ENCODE measurements at places on chromosomes 1 and 21. TPM values are rescaled to one million over a fixed set of nuclear protein-coding genes. Genes with fewer than 3 reads are reported as not detected.

DNA sequence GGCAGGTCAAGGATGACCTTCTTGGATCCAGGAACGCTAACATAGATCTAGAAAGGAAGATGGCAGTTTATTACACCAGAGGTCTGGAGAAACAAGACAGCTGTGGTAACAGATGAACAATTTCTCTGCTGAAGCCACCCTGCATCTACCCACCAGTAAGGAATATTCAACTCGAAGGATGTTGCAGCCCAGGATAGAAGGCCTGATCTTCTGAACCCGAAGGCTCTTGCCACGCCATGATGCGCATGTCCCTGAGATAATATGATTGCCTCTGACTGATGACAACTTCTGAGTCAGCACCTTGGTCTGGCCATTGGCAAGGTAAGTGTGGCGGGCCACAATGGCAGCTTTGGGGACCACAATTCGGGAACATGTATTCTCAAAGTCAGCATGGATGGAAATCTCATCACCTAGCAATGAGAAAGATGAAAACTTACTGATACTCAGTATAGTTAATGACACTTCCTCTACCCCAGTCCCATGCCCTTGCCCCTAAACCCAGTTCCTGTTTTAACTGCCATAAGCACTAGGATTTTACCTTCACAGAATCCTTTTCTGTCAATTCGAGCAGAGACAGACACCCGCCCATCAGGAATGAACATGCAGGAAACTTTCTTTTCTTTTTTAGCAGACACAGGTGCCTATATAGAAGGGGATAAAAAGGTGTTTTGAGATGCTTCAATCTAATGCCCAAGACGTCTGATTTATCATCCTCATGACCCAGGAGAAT lies 1.8 kb downstream of the TXNIP start:
- DNase-seq: peak; percentile 74

- DNase-seq: no peak
Observed at GRCh38 chr1:24420547-24420946, 4.9 kb downstream of the NIPAL3 start.

- no peak for DNase-seq
Observed at GRCh38 chr21:25967901-25968438, 202.6 kb downstream of the APP start.

DNA sequence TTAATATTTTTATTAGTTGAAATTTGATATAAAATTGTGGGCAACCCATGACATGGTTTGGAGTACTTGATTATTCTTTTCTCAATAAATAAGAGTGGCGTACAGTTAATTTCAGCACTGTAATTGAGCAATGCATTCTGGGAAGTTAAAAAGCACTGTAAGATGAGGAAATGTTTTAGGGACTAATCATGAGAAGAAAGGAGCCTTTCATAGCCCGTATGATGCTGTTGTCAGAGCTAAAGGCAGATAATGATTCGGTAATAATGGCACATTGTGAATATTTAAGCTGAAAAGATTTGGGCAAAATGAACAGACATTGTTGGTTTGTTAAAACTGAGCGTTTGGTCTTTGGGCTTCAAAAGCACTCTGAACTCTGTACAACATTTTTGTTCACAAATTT lies 139.3 kb downstream of the NFIA start:
- no peak for DNase-seq

KDF1 gene
- total RNA-seq: not detected

FAM72B gene
- total RNA-seq: 36.2 TPM

- DNase-seq: peak; percentile 64
Observed at GRCh38 chr1:205458777-205459566, 3.1 kb upstream of the BLACAT1 start.

DNA sequence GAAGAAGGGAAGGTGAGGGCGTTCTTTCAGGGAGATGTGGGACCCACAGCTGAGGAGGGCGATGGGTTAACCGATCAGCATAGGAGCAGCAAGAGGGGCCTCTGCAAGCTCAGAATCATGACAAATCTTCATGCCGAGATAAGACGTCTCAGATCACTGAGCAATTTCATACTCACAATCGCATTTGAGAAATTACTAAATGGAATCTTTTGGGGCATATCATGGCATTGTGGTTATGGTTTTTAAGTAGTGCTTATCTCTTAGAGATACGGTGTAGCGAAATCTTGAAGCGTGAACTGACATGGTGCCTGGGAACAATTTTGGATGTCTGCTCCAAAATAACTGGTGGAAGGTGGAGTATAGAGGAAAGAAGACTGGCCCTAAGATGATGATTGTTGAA lies 6.2 kb downstream of the TNNT2 start:
- no peak for DNase-seq

- DNase-seq: no peak
Observed at GRCh38 chr1:43349594-43350306, 9.0 kb upstream of the CDC20 start.

HUNK gene
- total RNA-seq: 0.10 TPM

DNA sequence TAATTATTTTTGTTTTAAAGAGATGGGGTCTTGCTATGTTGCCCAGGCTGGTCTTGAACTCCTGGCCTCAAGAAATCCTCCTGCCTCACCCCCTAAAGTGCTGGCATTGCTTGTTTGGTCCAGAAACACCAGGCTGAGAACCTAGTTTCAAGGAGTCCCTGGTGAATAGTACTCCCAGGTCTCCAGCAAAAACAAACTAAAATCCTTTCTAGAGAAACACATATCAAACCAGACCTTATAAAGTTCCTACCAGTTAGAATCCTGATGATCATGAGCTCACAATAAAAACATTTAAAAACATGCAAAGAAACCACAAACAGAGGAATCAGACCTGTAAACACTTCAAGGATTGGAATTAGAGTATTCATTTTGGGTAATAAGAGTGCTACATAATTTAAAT lies 34.4 kb upstream of the PADI1 start:
- DNase-seq: no peak

GRCh38 chr1:165666152-165666825 lies 32.1 kb downstream of the ALDH9A1 start:
- DNase-seq: no peak

DNA sequence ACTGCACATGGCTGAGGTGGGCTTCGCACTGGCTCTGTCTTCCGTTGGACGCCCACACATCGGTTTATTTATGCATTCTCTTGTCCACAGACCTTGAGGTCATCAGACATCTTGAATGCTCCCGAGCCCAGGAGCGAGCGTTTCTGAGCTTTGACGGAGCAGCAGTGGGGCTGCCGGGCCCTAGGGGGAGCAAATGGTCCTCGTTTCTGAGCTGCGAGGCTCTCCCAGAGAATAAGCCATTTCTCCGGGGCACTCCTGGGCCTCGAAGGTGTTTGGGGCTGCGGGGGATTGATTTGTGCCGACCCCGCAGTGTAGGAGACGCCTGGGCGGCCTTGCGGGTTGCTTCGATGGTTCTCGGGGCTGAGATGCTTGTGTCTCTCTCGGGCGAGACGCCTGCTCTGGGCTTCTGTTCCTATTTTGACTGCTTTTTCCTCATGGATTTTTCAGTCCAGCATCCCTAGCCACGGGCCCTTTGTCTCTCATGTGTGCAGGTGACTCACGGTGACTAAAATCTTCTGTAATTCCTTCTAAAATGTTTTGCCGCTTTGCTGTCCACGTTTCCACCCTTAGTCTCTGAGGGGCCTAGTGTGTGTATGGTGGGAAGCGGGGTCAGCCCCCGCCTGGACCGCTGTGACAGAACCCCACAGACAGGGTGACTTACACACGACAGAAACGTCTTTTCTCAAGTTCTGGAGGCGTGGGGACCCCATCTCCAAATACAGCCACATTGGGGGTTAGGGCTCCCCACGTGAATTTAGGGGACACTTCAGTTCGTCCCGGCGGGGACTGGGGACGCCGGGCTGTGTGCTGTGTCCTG lies 62.1 kb downstream of the FAAP20 start:
- peak; percentile 40 for DNase-seq

PLA2G2D gene
- 0.07 TPM for total RNA-seq

- DNase-seq: no peak
Observed at GRCh38 chr1:73766786-73767348, 431.1 kb downstream of the LRRIQ3 start.

- no peak for DNase-seq
Observed at GRCh38 chr1:176058686-176059085, 148.4 kb downstream of the COP1 start.

DNA sequence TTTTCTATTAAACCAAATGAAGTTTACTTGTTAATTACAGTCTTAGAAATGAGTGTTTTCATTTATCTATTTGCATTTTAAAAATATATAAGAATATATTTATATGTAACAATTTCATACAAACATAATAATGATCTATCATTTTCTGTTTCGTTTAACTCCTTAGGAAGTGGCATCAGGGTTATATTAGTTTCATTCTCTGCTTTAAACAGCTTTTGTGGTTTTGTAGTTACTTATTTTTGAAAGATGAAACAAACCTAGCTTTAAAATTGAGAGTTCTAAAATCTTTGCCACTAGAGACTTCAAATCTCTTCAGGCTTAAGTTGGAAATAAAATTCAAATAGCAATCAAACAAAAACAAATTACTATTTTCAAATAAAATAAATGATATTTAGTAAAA lies 2110.6 kb downstream of the MRPL39 start:
- DNase-seq: no peak

DNA sequence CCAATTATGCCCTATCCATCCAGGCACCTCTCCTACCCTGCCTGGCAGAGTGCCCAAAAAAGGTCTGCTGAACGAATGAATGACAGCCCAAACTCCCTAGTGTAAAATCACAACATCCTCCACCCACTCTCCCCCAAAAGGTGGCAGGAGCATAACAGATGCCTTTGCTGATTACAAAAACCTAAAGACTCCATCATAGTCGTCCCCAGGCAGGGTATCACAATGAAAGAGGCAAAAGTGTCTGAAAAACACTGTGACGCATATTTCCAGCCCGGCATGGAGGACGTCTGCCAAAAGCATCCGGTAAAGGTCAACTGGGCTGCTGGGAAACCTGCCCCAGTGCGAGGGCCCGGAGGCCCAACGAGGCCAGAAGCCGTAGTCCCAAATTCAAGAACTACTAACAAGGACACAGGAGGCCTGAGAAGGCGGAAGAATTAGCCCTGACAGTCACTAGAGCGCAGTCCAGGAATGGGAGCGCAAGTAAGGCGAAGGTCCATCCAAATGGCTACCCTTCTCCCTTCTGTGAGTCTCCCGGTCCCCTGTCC lies 576 bp downstream of the SMIM12 start:
- peak; percentile 65 for DNase-seq

DNA sequence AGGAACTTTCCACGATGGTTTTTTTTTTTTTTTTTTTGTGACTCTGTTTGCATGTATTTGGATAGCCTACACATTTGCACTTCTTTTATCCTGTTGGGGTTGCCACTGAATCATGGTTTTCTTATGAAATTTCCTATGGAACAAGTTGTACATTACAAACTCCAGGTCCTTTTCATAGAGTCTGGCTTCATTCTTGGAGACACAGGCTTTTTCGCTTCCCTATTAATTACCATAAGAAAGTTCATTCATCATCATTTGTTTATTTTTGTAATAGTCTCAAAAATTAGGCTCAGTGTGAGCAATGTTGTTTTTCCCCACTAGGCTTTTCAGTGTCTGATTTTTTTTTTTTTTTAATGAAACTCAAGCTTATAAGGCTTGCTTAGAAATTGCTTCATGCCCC lies 179.4 kb downstream of the FMN2 start:
- no peak for DNase-seq

GRCh38 chr21:45594721-45595489 lies 48.6 kb upstream of the PCBP3 start:
- no peak for DNase-seq

DNA sequence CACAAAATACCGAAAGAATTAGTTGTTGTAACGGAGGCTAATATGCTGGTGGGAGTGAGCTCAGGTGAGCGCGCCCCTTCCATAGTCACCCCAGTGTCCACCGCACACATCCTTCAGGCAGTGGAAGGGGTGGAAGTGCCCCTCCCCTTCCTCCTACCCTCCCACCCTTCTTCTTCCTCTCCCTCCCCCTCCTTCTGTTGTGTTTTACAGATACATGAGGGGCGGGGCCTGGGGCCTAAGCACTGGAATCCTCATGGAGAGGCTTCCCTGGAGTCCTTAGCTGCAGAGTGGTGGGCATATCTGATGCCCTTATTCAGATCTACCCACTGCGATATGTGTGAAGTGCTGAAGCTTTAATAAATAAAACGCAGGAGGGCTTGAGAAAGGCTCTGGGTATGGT lies 10.3 kb upstream of the ADARB1 start:
- DNase-seq: no peak

- DNase-seq: no peak
Observed at GRCh38 chr1:33234588-33234990, 21.7 kb upstream of the ZNF362 start.

GRCh38 chr1:36864182-36864822 lies 170.0 kb downstream of the GRIK3 start:
- peak; percentile 37 for DNase-seq

EPB41 gene
- total RNA-seq: 67.6 TPM

PLEKHN1 gene
- 5.8 TPM for total RNA-seq

DNA sequence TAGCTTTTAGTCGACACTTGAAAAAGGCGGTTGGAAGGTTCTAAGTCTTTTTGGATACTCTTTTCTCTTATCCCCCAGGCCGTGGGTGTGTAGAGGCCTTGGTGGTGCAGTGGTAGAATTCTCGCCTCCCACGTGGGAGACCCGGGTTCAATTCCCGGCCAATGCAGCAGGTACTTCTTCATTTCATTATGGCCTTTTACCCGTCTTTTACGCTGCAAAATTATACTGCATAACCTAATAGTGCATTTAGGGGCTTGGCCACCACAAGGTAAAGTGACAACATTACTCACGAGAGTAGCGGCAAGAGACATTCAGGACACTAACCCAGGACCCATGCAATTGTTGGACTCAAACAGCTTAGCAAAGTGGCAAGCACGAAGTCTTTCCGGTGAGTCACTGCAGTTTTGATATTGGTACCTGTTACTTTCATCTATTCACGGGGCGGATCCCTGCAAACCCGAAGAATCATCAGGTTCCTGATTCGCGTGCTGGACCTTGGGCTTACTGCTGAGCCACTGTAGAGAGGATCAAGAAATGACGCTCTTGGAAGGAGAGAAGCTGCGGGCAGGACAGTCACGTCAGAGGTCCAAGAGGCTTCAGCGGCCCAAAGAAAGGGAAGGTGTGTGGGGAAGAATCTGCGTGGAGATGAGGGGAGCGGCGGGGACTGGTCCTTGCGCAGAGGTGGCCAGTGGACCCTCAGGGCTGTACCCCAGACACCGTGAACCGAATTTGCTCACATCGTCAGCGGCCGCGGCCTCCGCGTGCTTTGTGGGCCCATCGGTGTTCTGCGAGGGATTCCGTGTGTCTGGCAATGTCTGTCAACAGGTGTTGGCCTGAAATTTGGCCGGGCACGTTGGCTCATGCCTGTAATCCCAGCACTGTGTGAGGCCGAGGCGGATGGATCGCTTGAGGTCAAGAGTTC lies 12.9 kb upstream of the RNU1-4 start:
- peak; percentile 88 for DNase-seq

ICOSLG gene
- total RNA-seq: 2.5 TPM

DNA sequence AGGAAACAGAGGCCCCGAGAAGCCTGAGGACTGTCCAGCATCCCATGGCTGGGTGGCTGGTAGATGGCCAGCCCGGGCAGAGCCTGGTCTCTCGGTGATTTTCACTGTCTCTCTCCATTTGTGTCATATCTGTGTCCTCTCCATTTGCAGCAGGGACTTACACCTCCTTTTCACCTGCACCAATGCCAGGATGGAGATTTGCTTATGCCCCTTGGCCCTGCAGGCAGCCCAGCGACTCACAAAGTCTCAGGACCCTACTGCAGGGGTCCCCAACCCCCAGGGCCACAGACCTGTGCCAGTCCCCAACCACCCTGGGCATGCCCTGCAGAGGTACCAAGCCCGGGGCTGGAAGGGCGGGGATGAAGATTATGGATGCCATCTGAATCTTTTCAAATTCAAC lies 201.6 kb downstream of the RHOU start:
- no peak for DNase-seq

GRCh38 chr1:22763487-22764200 lies 53.0 kb downstream of the EPHB2 start:
- no peak for DNase-seq

WDR64 gene
- not detected for total RNA-seq
